KBM-7 (cell line): ENCODE measurements at places on chromosomes 16 and 17.

DNA sequence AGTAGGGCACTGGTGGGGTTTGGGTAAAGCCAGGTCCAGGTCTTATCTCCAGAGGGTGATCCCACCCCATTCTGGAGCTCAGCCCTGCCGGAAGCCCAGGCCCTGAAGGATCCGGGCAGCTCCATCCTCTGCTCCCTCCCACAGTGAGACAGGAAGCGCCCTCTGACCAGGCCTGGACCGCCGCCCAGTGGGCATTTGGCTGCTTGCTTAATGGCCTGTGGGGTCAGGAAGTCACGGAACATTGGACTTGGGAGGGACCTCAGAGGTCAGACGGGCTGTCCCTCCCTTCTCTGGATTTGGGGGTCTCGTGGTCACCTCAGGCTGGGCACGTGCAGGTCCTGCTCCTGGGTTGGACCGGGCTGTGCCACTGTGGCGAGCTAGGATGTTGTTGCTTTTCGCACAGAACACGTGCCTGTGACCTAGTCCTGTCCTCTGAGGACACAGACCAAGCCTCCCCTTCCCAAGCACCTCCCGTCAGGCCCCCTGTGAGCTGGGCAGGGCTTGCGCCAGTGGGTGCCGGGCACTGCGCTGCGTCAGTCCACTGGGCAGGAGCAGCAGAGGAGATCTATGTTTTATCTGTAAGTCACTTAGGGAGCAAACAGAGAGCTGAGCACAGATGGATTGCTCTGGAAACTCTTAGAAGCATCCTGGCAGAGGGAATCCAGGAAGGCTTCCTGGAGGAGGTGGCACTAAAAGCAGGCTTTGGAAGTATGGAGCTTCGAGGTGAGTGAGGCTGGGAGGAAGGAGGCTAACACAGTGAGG is 49.4 kb upstream of the GSE1 start:
- no peak for DNase-seq

DNA sequence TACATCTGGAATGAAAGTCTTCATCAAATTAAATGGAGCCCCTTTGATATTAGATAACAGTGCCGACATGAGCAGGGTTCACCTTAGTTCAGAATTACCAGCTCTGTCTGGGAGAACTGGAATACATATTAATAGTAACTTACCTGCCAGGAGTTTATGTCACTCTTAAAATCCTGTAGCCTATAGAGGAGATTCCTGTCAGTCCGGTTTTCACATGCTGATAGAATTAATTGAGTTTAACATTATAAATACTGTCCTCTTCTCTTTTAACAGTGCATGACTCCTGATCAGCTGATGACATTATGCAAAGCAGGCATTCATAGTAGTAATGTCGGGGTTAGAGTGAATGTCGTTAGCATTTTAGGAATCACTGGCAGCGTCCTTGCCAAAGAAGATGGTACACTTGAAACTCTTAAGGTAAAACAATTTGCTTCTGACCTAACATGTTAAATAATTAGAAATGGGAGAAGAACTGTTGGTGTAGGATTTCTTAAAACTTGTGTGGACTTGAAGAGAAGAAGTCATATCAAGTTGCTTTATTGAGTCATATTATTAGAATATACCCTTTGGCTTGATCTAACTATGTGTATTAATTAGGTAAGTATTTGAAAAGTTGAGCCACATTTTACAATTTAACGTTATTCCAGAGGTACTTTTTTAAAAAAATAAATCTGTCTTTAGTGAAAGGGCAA is 34.3 kb downstream of the HEATR3 start:
- no peak for DNase-seq

- DNase-seq, result no peak
Observed at GRCh38 chr16:65394281-65394680, 272.4 kb upstream of the CDH11 start.

- no peak for DNase-seq
Observed at GRCh38 chr17:46772475-46773220, 45.8 kb downstream of the WNT3 start.

GRCh38 chr16:4315186-4316107 is at the start of gene GLIS2:
Gene GLIS2 (plus strand): TSS chr16:4316067. CDS start chr16:4332281, 16,214 bp downstream.
- DNase-seq, result peak; percentile 47

DNA sequence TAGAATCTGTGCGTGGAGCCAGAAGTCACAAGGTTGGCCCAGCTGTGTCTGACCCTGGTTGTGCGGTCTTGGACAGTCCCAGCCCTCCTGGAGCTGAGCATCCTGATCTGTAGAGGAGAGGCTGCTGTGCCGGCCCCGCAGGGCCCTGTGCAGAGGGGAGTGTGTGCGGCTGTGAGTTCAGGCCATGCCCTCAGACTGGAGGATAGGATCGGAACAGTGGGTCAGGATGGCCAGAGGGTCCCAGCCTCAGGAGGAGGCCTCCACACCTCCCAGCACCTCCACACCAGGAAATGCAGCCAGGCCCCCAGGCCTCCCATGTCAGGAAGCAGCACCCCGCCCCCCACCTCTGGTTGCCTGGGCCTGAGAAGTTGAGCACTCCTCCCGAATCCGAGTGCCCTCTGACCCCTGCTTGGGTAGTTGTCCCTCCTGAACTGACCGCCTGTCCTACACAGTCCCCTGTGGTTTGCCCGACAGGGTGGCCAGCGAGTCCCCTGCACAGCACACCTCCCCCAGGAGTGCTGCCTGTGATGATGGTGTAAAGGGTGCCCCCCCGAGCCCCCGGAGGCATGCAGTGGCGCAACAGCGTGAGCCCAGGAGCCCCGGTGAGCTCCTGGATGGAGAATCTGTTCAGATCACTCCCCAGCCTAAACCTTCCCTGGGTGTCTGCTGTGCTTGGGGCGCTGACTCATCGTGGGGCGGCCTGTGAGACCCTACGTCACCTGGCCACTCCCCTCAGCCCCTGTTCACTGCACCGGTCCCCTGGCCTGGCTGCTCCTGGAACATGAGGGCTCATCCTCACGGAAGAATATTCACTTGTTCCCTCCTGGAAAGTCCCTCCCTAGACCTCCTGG is 285.2 kb downstream of the SEC14L1 start:
- DNase-seq, result no peak

- no peak for DNase-seq
Observed at GRCh38 chr17:55830699-55831471, 80.0 kb downstream of the PCTP start.

GRCh38 chr17:77693776-77694175 is 264.7 kb upstream of the TNRC6C start:
- DNase-seq, result no peak

DNA sequence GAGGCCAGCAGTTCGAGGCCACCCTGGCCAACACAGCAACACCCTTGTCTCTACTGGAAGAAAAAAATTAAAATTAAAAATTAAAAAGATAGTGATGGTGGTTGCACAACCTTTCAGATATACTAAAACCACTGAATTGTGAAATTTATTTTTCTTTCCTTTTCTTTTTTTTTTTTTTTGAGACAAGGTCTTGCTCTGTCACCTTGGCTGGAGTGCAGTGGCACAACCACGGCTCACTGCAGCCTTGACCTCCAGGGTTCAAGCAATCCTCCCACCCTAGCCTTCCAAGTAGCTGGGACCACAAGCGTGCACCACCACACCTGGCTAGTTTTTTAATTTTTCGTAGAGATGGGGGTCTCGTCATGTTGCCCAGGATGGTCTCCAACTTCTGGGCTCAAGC is 254.4 kb downstream of the SLC39A11 start:
- DNase-seq, result no peak

DNA sequence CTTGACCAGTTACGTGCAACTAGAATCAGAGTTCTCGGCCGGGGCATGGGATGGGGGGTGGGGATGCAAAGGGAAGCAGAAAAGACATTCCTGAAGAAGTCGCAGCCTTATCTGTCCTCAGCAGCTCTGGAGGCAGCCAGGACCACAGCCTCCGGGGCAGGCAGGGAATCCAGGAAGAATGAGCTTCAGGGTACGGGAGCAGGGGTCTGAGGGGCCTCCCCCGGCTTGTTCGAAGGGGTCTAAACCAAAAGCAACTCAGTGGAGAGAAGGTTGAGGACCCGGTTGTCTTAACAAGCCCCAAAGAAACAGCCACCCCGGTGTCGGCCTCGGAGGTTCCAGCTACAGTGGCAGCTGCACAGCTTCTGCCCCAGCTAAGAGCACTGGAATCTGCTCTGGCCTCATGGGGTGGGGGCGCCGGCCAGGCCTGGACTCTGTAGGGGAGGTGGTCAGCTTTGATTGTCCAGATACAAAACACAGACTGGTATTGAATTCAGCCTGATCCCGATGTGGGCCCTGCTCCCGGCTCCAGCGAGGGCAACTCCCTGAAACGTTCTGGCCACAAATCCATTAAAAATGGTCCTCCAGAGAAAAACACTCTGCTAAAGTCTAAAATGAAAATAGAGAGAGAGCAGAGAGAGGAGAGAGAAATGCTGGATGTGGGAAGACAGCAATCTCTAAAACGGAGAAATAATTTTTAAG is 7.7 kb downstream of the HOXB4 start:
- DNase-seq, result no peak

- no peak for DNase-seq
Observed at GRCh38 chr16:77307426-77308162, 108.4 kb downstream of the SYCE1L start.

DNA sequence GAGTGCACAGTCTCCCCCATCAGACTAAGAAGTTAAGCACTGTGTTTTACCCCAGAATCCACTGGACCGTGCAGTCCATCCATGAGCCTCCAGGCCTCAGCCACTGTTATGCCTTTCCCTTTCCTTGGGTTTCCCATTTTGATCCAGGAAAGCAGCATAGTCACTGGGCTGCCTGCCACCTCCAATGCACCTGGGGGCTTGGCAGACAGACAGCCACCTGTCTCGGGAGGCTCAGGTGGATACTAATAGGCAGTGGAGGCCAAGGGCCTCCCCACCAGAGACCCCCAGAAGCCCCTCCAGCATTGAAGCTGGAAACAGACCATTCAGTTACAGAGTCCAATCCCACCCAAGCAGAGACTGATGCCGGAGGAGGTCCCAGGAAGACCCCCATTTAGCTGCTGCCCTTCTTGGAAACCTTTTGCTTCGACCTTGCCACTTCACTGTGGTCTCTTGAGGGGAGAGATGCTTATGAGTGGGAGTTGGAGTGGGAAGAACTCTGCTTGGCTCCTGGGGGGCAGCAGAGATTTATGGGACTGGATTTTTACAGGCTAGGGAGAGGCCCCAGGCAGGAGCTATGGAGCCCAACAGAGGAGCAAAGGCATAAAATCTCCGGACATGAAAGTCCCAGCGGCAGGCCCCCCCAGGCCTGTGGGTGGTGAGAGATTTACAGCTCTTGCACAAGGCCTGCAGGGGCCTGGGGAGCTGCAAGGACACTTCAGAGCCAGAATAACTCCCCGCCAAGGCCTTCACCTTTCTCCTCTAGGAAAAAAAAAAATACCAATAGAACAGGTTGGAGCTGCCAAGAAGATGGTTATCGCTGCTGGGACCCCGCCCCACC is 12.2 kb upstream of the SP2 start:
- no peak for DNase-seq
